ENCODE measurements at places on chromosomes 11 and 22.

GRCh38 chr11:114924042-114924441 is 245.7 kb downstream of the NXPE2 start:
- no peak for DNase-seq

GRCh38 chr11:57781529-57781943 is 19.9 kb downstream of the CTNND1 start:
- no peak for DNase-seq

GRCh38 chr11:18692941-18693760 is 5.4 kb upstream of the TMEM86A start:
- no peak for DNase-seq

GRCh38 chr22:50460938-50461337 is 13.9 kb downstream of the SBF1 start:
- DNase-seq = no peak

DNA sequence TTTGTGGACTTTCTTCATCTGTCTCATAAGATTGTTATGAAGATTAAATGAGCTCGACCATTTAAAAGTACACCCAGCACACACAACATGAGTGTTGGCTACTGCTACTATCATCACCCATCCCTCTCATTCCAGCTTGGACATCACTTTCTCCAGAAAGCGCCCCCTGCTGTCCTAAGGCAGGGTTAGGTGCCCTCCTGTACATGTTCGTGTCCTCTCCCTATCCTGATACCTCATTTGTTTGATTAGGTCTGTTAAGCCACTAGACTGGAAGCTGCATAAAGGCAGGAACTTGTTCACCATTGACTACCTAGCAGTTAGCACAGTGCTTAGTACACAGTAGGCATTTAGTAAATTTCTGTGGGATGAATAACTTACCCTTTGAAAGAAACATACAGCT is 85.5 kb downstream of the ENTHD1 start:
- no peak for DNase-seq

DNA sequence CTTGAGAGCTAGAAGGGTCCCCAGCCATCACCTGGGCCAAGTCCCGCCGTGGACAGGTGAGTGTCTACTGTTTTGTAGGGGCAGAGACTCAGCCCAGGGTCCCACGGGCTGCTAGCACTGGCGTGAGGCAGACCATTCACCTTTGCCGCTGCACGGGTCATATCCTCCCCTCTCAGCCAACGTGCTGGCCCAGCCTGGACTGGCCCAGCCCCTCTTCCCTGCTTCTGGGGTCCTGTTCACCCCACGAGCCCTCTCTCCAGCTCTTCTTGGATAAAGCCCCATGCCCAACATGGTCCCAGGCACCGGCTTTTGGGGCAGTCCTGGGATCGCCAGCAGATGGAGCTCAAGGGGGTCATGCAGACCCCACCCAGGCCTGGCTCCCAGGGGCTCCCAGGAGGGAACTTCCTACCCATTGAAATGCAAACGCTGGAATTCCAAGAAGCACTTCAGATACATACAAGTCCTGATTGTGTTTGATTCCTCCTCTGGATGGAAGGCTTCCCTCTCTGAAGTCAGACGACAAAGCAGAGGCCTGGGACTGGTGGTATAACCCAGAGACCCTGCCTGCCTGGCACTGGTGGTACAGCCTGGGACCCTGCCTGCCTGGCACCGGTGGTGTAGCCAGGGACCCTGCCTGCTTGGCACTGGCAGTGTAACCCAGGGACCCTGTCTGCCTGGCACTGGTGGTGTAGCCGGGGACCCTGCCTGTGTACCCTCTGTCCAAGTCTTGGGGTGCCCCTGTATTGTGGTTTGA is 8.9 kb upstream of the SEPTIN5 start:
- DNase-seq = no peak

DNA sequence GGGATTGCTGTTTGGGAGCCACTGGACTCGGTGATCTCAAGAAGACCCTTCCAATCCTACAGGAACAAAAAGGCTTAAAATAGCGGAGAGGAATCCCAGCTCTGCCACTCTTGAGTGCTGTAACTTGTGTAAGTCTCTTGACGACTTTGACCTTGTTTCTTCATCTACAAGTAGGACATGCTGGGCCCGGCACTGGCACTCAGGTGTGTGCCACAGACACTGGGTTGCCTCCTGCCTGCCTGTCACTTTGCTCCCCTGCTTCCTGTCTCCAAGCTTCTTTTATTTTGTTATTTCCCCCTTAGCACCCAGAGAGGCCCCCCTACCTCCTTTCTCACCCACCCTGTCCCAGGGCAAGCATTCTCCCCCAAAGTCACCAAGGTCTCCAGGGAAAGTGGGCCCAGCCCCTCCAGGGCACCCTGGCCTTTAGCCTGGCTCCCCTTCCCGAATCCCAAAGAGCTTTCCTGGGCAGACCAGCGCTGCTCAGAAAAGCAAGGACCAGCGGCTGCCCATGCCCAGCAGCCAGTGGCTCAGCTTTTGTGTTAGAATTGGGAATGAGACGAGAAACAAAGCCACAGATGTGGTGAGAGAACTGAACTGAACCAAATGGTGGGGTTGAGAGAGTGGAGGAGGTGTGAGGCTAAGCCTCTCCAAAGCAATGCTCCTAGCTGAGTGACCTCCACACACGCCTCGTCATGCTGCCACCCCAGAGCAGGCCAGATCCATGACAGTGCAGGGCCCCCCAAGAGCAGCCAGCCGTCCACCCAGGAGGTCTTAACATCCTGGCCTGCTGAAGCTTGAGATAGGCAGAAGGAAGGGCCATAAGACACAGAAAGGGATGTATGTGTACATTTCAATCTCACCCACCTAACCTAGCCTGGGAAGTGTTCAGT is 4.5 kb downstream of the TRIM29 start:
- DNase-seq = no peak

GRCh38 chr11:12682288-12682687 is 8.1 kb downstream of the TEAD1 start:
- no peak for DNase-seq

DNA sequence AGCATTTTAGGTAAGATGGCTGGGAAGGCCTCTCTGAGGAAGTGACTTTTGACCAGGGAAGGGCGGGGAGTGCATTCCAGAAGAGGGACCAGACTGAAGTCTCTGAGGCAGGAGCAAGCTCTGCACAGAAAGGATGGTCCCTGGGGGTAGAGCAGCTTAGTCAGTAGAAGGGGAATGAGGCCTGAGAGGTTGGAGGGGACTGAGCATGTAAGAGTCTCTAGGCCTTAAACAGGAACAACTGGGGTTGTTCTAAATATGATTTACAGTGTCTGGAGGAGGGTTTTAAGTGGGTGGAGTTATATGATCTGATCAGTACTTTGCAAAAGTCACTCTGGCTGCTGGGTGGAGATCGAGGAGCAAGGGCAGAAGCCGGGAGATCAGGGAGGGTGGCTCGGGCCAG is 31.7 kb upstream of the TEF start:
- peak; percentile 14 for DNase-seq

DNA sequence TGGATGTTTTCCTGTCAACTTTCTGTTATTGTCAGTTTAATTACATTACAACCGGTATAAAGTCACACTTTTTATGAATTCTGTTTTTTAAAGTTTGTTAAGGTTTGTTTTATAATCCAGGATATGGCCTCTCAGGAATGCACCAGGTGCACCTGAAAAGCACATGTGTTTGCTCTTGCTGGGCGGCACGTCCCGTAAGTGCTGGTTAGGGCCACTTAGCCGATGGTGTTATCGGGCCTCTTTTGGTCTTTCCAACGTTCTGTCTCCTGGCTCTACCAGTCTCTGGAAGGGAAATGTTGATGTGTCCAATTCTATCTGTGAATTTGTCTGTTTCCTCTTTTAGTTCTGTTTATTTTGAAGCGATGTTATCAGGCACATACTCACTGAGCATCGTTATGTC is 695.7 kb downstream of the BRD1 start:
- DNase-seq = no peak

DNA sequence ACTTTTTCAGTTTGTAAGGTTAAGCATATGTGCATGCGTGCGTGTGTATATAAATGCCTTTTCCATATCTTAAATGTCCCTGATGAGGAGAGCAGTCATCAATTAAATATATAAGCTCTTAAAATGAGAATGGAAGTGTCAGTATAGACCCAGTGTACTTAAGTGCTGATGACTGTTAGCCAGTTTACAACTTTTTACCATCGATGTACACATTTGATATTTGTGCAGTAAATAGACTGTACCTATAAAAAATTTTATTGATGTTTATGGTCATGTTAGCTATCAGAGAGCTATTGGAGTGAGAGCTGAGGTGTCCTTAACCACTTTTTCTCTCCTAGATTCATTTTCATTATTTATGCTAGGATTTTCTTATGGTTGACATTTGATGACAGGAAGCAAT is 45.4 kb downstream of the TRAF6 start:
- DNase-seq = no peak

- no peak for DNase-seq
Measured at GRCh38 chr22:49871482-49871881, 17.8 kb downstream of the ZBED4 start.

DNA sequence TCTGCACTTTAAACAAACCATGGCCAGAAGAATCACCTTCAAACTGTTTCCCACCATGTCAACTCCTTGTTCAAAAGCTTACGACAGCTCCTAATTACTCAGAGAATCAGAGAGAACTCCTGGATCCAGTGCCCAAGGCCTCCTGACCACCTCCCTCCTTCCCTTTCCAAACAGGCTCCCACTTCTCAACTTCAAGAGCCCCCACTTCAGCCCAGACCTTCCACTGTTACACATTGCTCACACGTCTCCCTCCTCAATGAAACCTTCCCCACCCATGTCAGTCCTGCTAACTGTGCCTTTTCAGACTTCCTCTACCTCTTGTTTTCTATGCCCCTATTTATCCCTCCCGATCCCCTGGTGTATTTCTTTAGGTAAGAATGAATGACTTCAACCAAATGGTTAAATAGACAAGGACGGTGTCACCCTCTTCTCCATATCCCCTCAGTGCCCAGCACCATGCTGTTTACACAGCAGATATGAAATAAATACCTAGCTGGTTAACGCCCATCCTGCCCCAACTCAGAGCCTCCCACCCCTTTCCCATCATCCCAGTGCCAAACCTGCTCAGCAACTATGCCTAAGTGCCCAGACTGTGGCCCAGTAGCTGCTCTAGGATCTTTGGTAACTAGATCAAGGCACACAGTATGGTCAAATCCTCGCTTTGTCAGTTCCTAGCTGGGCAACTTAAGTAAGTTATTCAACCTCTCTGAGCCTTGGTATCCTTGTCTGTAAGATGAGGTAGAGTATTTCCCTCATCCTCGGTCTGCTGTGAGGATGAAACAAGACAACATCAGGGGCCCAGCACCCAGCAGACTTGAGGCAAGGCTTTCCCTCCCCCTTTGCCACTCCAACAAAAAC is 36.8 kb downstream of the PLEKHA7 start:
- no peak for DNase-seq

DNA sequence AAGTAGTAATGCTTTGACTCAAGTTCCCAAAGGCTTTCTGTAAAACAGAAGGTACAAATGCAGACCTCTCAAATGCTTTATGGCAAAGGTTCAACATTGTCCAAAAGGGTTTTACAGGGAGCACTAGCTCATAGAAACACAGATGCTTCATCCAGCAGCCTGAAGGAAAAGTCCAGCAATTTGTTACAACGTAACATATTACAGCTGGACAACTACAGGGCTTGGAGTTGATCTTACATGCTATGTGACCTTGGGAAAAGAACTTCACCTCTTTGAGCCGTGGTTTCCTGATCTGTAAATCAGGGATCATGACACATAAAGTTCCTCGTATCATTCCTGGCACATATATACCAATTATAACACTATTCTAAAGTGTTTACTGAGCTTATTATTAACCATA is 84.9 kb downstream of the DDIAS start:
- DNase-seq = no peak

GRCh38 chr22:42283278-42284201 is 13.1 kb upstream of the TCF20 start:
- DNase-seq = no peak

DNA sequence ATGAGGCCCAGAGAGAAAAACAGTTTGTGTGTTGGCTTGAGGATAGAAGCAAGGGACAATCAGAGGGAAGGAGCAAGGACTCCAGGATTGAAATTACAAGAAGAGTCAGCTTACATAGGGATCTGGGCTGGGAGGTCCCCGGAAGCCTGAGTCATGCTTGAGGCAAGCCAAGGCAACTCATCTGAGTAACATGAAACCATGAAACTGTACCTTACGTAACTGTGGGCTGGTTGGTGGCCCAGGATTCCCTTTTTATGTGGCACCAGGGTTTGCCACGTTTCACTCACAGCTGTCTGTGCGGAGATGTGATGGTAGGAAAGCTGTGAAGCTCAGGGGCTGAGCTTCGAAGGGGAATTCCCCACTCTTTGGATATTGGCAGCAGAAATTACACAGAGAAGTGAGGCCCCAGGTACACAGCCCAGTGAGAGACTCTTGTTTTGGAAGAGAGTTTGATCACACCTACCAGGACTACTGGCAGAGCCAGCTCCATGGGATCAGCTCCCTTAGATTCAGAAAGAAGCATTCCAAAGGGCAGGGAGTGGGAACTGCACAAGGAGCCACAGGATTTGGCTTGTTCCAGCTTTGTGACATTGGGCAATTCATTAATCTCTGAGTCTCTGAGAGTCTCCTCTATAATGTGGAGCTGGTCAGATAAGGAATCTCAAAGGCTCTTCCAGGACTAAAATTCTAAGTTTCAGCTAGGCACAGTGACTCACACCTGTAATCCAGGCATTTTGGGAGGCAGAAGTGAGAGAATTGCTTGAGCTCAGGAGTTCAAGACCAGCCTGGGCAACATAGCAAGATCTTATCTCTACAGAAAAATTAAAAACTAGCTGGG is 7.8 kb downstream of the SLC5A1 start:
- DNase-seq = peak; percentile 86

DNA sequence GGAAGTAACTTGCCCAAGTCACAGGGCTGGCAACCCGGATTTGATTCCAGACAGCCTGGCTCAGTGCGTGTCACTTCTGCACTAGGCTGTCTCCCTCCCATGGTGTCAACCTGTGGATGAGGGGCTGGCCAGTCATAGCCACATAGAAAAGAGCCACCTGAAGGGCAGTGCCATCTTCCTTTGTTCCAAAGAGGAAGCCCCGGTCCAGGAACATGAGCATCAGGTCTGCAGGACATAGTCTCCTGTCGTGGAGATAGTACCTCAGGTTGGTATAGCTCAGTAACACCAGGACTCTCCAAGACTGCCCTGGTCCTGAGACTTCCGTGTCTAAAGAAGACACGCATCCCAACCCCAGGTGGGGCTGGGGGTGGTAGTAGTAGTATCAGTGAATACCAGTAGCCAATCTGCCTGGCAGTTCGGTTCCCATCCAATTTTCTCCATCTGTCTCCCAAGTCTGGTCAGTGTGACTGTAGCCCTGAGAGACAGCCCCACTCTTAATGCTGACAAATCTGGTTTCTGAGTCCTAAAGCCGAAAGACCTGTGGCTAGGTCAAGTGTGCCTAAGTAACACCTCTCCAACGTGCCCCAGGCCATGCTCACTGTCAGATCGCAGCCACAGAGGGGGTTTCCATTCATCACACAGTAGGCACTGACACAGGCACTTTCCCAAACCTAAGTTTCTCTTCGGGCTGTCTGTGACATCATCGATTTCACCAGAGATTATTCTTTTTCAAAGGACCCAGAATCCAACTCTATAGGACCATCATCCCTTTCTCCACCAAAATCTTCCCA is 33.1 kb downstream of the C11orf58 start:
- DNase-seq = no peak
